Activated T-cell treated with anti-CD3 and anti-CD28 coated beads, Interleukin-2, amount 50 U/mL, for 48 hours (primary cell): ENCODE measurements at places on chromosomes 11 and 22.

- no peak for DNase-seq
Observed at GRCh38 chr22:24686280-24686679, 83.3 kb downstream of the GGT1 start.

- peak; percentile 55 for DNase-seq
Observed at GRCh38 chr11:63551889-63552266, 11.3 kb downstream of the PLAAT2 start.

DNA sequence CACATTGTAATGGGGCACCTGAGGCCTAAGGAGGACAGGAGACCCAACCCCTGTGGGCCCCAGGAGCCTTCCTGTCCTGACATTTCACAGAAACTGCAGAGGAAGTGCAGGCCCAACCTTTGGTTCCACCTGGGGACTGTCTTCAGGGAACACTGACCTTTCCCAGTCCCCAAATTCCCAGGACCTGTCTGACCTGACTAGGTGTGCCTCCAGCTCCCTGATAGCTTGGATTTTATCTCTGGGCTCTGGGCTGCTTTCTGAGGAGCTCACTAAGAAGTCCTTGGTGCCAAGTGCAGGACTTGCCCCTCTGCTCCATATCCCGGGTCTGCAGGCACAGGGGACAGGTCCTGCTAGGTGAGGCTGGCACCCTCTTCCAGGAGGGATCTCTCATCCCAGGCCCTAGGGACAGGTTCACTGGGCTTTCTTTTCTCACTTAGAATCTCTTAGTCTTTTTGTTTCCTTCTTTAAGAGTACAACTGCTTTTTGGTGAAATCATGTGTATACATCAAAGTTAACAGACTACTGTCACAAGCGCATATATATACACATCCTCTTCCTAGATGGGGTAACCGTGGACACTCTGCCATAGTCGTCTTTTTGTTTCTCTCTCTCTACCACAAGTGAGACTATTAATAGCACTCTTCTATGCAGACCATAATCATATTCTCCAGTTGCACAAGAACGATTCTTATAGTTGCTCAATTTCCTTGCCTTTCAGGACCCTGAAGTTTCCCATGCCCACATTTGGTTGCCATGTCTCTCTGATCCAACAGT lies 72.0 kb upstream of the IGLL5 start:
- no peak for DNase-seq

- DNase-seq = no peak
Observed at GRCh38 chr11:24585192-24585591, 88.3 kb downstream of the LUZP2 start.

DNA sequence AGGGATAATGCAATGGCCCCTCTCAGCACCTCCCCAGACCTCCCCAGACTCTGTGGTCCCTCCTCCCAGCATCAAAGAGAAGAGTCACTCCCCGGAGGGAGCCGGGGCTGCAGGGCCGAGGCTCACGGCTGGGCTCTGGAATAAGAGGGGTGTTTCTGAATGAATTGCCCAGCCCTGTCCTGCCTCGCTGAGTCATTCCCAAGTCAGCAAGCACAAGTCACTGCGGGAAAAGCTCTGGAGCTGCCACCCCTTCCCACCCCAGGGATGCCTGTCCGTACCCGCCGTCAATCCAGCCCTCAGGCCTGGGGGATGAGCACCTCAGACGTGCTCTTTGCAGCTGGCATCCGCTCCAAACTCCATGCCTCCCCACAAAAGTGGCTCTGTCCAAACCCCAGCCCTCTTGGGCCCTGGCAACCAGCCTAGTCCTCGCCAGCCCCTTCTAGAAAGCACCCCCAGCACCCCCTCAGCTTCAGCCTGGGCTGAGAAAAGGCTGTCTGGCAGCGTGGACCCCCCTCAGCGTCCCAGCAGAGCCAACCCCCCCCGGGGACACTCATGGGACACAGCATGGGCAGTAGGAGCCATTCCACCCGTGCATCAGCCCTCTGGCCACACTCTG lies 22.7 kb downstream of the CELSR1 start:
- no peak for DNase-seq
